ENCODE measurements at places on chromosomes 16 and 17.
A peak's percentile ranks its signal among the peaks of the same experiment; 100 is the strongest.

- no peak for DNase-seq
Observed at GRCh38 chr17:6603744-6604325, 36.7 kb downstream of the KIAA0753 start.

GRCh38 chr16:11400076-11400475, 54.8 kb downstream of the RMI2 start:
- peak; percentile 39 for DNase-seq

DNA sequence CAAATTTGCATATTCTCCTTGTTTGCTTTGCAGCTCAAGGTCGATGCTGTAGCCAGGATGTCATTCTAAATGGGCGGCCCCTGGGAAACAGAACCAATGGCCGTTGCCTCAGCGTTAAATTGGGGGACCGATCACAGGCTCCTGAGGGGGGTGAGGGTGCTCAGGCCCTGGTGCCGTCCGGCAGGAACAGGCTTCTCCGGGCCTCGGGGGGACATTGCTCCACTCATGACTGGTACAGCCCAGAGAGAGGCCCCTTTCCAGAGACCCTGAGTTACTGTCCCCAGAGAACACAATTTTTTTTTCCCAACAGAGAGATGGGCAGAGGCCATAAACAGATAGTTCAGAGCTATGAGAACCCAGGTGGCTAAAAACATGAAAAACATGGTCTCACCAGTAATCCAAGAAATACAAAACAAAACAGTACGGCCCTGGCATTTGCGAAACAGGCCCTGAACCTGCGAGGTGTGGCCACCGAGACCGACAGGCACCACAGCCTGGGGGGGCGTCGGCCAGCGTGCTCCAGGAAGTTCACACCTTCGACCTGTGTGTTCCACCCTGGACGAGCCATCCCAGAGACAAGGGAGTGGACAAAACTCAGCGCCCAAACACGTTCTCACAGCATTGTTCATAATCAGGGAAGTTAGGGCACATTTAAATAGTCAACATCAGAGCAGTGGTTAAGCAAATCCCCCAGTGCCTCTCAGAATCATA, 82.8 kb downstream of the METRNL start:
- DNase-seq: peak; percentile 28

DNA sequence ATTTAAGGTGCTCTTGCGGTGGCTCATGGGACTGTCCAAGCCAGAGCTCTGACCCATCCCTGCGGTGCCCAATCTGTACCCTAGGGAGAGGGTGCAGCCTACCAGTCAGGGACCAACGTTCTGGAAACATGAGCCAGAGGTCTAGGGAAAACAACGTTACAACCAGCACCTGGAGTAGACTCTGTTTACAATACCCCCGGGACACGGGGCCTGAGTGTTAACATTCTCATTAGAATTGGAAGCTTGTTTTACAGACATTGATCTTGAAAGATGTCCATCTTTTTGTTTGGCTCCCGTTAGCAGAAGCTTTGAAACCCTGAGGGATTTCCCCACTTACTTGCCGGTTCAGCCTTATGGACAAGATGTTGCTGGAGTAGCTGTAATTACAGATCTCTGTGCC, 6.9 kb downstream of the WIPI1 start:
- DNase-seq: no peak

DNA sequence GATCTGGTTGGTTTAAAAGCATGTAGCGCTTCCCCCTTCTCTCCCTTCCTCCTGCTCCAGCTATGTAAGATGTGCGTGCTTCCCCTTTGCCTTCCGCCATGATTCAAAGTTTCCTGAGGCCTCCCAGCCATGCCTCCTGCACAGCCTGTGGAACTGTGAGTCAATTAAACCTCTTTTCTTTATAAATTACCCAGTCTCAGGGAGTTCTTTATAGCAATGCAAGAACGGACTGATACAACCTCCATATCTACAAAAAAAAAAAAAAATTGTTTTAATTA, 16.6 kb upstream of the PDXDC1 start:
- no peak for DNase-seq

- DNase-seq: no peak
Observed at GRCh38 chr16:88356727-88357199, 26.0 kb upstream of the ZNF469 start.

GRCh38 chr16:6803176-6803575, 529.5 kb upstream of the RBFOX1 start:
- DNase-seq: no peak

DNA sequence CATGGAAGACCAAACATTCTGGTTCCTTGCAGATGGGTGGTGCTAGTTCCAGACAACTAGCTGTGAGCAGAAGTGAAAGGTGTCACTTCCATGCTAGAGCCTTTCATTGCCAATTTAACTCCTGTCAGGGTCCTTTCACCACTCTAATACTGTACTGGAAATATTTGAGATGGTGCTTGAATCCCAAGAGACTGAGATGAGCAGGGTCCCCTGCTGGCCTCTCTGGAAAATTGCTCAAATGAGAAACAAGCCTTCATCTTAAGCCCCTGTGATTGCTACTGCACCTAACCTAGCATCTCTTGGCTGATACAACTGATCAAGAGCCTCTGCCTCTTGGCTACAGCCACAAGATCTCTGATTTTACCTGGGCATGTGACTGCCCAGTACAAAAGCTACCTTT, 7.4 kb upstream of the VAC14 start:
- DNase-seq: no peak

DNA sequence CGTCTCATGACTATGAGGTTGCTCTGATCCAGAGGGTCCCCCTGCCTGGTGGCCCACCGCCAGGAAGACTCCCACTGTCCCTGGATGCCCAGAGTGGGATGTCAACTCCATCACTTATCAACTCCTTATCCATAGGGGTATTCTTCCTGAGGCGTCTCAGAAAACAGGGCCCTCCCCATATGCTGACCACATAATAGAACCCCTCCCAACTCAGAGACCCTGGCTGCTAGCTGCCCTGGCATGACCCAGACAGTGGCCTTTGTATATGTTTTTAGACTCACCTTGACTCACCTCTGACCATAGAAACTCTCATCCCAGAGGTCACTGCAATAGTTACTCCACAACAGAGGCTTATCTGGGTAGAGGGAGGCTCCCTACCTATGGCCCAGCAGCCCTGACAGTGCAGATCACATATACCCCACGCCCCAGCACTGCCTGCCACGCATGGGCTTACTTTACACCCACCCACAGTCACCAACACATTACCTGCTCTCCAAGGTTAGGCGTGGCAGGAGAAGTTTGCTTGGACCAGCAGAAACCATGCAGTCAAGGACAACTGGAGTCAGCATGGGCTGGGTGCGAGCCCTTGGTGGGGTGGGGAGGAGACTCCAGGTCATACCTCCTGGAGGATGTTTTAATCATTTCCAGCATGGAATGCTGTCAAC, 2.3 kb upstream of the G6PC1 start:
- no peak for DNase-seq

- DNase-seq: no peak
Observed at GRCh38 chr16:52553322-52553721, 6.4 kb upstream of the TOX3 start.

GRCh38 chr16:53822936-53823529, 119.1 kb downstream of the FTO start:
- no peak for DNase-seq

DNA sequence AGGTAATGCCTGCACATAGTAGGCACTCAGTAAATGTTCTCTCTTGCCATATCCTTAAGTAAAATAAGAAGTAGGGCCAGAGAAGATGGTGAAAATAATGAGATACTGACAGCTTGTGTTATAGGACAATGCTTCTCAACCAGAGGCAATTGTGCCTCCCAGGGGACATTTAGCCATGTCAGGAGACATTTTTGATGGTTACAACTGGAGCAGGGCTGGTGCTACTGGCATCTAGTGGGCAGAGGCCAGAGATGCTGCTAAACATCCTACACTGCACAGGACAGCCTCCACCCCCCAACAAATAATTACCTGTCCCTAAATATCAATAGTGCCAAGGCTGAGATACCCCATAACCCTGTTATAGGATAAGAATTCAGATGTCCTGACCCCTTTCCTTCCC, 1.7 kb downstream of the RAD51D start:
- DNase-seq: peak; percentile 32

GRCh38 chr17:62652251-62653001, 25.0 kb downstream of the MRC2 start:
- peak; percentile 76 for DNase-seq

- DNase-seq: no peak
Observed at GRCh38 chr17:34299956-34300577, 14.5 kb downstream of the CCL11 start.

GRCh38 chr17:31570951-31571892, 179.7 kb downstream of the RAB11FIP4 start:
- DNase-seq: no peak

DNA sequence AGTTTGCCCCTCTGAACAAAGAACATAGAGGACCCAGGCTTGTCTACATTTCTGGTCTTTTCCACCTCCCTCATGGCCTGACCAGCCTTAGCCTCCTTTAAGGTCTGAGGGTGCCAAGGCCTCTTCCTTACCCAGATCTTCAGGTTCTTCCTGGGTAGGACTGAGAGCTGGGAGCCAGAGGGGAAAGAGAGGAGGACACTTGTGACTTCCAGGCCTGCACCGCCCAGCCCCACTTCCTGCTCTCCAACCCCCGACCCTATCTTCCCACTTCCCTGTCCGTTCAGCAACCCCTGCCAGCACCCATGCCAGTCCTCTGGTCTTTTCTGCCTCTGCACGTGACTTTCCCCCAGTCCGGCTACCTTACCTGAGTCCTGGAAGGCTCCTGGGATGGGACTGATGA, 534 bp downstream of the PRSS36 start:
- no peak for DNase-seq

DNA sequence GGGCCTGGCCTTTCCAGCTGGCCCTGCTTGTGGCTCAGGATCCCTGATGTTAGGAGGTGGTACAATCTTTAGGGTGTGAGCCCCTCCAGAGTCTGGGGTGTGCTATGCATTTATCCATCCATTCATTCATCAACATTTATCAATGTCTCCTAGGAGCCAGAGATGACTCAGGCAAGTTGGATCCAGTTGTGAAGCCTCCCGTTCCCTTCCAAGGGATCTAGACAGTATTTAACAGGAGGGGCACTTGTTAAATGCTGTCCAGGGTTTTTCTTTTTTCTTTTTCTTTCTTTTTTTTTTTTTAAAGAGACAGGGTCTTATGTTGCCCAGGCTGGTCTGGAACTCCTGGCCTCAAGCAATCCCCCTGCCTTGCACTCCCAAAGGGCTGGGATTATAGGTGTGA, 42.0 kb upstream of the SMPD3 start:
- no peak for DNase-seq

- no peak for DNase-seq
Observed at GRCh38 chr17:41527063-41528023, 765 bp downstream of the KRT19 start.

DNA sequence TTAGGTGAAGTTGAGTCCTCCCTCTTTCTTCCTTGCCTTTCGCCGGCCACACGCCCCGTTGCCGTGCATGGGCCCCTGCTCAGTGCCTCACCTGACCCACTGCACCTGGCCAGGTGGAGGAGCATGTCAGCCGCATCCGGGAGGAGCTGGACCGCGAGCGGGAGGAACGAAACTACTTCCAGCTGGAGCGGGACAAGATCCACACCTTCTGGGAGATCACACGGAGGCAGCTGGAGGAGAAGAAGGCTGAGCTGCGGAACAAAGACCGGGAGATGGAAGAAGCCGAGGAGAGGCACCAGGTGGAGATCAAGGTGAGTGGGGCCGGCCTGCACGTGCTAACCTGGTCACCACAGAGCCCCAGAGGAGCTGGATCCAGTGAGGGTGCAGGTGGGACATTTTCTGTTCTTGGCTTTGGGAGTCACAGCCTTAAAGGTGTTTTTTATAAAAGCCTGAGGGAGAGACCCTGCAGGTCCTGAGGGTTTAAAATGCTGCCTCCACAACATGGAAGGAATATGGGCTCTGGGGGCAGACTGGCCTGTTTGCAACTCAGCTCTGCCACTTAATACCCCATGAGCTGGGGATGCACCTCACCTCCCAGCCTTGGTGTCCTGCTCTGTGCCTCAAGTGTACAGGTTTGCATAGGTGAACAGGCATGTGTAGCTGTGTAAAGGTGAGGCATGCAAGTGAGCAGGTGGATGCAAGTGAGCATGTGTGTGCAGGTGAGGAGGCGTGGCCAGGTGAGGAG, 12.1 kb upstream of the DBNDD1 start:
- no peak for DNase-seq

DNA sequence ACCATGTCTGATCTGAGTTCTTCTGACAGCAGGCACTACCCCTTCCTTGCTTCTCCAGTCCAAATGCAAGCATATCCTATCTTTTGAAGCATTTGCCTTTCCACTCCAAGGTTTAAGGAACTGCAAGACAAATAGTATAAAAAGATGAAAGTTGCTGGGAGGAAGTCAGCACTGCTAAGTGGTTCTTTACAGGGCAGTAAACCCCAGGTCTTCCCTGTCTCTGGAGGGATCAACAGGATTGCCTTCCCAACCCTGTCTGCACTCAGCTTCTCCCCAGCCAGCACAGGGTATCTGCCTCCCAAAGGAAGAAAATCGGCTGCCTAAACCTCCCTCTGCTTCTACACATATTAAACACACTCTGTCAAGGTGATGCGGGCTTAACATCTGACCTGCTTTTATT, 46.8 kb downstream of the SOX9 start:
- no peak for DNase-seq

- DNase-seq: no peak
Observed at GRCh38 chr16:29812754-29813643, 1.0 kb downstream of the PRRT2 start.

DNA sequence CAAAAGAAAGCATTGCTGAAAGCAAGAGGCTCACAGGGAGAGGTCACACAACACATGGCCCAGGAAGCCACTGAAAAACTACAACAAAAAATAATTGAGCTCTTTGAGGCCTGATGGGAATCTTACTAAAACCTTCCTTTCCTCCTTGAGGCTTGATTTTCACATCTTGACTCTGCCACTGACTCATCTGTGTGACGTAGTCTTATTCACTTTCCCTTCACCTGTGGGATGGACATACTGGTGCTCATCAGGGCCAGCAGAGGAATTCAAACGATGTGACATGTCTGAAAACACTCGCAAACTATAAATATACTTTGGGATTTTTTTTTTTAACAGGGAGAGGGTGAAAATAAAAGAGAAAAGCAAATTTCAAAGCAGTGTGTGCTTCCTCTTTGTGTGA, 78.3 kb upstream of the ASIC2 start:
- DNase-seq: no peak

- no peak for DNase-seq
Observed at GRCh38 chr17:48412841-48413240, 17.2 kb downstream of the SKAP1 start.

- no peak for DNase-seq
Observed at GRCh38 chr17:65142247-65142646, 5.1 kb downstream of the RGS9 start.
